DMS153 (cell line): ENCODE measurements at places on chromosomes 4 and X.

GRCh38 chrX:68894142-68894512, 65.3 kb downstream of the EFNB1 start:
- DNase-seq = no peak

DNA sequence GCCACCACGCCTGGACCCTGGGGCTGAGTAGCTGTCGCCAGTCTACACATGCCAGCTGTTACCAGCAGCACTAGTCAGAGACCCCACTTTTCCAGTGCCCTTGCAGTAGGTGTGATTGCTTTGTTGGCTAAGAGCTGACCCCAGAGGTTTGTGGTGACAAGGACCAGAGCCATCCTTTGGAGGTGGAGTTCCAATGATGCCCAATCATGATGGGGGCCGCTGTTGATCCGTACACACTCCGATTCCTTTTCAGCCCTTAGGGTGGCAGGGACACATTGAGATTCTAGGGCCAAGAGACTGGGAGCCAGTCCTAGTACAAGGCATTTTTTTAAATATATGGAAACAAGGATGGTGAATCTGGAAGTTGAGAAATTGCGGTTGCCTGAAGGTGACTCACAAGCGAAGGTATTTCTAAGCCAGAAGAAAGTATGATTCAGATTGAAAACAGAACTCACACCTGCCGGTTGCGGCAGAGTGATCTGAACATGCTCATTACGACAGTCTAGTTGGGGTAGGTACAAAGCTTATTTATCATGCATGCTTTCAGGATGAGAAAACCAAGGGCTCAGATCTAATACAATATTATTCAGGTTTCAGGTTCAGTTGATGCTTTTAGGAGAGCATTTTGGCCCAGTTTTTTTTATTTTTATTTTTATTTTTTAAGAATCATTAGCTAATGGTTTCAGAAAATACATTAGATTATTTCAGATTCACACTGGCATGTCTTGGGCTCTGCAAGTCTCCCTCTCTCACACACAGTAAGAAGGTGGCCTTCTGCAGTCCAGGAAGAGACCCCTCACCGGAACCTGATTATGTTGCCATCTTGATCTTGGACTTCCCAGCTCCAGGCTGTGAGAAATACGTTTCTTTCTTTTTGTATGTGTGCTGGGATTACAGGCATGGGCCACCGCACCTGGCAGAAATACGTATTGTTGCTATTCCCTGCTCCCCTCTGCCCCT, 43.4 kb downstream of the SHROOM2 start:
- DNase-seq = no peak

DNA sequence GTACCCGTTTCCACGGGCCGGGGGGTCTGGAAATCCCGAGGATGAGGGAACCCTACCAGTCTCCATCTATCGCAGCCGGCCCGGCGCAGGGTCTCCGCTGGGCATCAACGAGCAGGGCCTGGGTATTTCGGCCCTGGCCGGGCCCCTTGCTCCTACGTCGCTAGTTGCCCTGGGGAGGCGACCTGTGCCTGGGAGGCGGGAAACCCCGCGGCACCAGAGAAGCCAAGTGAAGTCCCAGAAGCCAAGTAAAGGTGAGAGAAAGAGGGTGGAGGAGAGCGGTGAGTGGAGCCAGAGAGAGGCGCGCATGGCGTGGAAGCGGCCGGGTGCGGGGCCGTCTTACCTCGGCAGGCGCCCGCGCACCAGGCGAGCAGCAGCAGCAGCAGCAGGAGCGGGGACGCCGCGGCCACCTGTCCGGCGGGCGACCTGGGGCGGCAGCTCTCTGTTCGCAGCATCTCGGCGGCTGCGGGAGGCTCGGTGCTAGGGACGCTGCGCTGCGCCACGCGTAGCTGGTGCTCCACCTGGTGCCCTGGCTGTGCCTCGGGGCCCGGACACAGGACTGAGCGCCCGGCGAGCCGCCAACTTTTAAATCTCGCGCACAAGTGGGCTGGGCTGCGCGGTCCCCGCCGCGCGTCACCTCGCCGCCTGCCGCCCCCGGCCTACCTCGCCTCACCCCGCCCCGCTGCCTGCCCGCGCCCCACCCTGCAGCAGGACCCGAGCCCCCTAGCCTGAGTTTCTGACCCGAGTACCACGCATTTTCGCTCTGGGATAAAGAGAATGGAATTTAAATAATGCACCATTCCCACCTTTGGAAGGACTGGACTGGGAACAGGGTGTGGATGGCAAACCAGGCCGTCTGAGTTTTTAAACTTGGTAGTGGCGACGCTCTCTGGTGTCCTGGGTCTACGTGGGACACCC, at the start of gene NMU:
Gene NMU (minus strand): TSS at position 558 of the 915 bp plus-strand sequence. CDS start 106 bp downstream, at position 452.
- DNase-seq = peak; percentile 58

- DNase-seq = peak; percentile 1
These were observed 97.8 kb downstream of the TMEM47 start for GRCh38 chrX:34559325-34559724.

GRCh38 chrX:16308773-16309172, 141.5 kb downstream of the MAGEB17 start:
- DNase-seq = no peak

GRCh38 chr4:81903212-81903611, 431.5 kb upstream of the RASGEF1B start:
- no peak for DNase-seq

DNA sequence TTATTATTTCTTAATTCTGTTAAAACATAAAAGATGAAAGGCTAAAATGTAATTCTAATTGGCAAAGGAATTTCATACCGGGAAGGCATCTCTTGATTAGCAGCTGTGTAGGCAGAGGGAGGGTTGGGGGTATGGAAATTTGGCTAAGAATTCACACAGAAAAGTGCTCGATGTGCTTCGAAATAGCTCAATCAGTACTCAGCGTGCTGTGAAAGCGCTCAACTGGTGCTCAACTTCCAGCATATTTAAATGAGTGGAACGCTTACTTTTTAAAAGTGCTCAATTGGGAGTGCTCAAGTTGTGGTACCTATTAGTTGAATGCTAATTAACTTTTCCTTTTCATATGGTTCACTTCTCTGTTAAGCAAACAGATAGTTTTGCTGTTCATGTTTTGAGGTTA, 695.9 kb upstream of the ATOH1 start:
- no peak for DNase-seq

GRCh38 chr4:140755774-140756318, 339 bp downstream of the TBC1D9 start:
- peak; percentile 22 for DNase-seq

DNA sequence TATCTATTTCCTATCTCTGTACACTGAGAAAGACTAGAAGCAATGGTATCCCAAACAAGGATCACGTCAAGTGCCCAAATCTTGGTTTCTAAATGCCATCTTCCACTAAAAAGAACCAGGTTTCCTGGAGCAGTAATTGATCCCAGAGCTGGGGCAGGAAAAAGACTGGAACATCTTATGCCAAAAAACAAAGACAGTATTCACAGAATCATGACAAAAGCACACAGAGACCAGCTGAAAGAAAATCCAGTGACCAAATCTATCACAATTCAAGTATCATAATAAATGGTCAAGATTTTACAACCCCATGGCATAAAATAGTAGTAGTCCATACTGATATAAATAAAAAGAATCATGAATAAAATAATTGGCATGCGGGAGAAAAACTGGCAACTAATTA, 44.9 kb downstream of the CENPC start:
- DNase-seq = no peak

DNA sequence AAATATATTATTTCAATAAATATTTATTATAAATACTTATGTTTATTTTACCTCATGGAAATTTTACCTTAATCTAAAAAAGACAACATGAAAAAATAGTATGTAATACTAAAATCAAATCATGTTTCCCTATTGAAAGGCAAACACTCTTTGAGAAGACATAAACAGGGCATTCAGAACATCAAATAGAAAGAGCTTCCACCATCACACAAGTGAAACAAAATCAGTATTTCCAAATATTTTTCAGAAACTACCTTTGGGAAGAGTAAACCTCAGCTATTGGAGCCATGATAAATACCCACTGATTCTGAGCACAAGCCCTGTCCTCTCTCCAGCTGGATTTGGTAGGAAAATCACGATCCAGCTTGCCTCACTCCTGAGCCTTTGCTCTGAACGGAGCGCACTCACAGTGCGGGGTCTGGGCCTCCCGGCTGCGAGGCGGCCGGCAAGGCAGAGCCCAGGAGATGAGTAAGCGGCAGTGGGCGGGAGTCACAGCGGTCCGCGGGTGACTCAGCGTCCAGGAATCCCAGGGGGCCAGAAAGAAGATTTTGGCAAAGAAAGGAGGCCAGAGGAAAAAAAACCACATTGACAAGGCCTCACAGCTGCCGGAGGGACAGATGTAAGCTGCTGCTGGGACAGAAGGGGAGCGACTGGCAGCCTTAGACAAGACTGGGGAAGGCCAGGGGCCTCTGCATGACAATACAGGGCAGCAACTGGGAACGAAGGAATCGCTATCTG, 14.7 kb upstream of the ANXA5 start:
- peak; percentile 4 for DNase-seq

- DNase-seq = no peak
These were observed 153.0 kb downstream of the SMIM20 start for GRCh38 chr4:26067035-26067434.

DNA sequence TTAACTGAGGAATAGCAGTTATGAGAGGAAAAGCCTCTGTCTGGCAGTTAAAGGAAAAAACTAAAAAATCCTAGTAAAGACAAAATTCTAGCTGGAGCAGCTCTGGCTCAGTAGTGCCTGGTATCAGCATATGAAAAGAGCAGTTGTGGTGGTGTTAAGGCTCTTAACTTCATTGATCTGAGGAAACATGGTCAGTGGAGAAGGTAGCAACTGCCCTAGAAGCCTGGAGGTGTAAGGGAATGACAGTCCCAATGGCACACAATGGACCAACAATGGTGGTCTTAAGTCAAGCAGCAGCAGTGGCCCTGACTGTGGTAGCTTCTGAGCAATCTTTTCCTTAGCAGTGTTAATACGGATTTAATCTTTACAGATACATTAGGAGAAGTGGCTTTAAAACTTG, 189.6 kb upstream of the POF1B start:
- DNase-seq = no peak

- DNase-seq = no peak
These were observed 181.0 kb upstream of the MAMLD1 start for GRCh38 chrX:150182161-150182560.

- DNase-seq = no peak
These were observed 64.1 kb downstream of the TMA16 start for GRCh38 chr4:163558539-163559044.

DNA sequence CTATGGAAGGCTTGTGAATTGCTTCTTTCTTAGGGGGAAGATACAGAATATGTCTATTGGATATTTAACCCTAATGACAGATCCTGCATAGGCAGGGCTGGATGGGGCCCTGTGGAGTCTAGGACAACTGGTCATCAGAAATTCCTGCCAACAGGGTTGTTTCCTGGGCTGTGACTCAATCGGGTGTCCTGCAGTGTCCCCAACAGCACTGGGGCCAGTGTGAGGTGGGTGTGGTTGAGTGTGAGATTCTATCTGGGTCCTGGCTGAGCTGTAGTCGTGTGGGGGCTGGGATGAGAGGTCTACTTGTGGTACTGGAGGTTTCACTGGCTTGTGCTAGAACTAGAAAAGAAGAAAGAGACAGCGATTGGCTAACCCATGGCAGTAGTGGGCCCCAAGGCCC, 87.3 kb upstream of the WDR1 start:
- DNase-seq = no peak

DNA sequence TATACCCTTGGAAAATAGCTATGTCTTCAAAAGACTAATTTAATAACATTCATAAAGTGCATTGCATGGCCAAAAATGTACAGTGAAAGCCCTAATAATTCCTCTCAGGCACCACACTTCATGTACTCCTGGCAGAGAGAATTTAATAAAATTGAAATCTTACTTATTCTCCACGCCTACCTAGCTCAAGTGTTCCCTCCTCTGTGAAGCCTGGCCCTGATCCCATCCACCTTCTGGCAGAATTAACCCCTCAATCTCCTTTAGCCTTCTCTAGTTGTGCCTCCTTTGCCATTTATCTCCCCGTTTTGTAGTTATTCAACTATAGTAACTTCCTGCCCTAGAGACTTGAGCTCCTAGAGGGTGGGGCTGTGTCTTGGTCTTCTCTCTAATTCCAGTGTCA, 26.7 kb downstream of the ACE2 start:
- DNase-seq = no peak

GRCh38 chr4:19298998-19299397, 952.7 kb upstream of the SLIT2 start:
- DNase-seq = no peak

GRCh38 chr4:44237643-44238042, 211.0 kb downstream of the KCTD8 start:
- DNase-seq = no peak

DNA sequence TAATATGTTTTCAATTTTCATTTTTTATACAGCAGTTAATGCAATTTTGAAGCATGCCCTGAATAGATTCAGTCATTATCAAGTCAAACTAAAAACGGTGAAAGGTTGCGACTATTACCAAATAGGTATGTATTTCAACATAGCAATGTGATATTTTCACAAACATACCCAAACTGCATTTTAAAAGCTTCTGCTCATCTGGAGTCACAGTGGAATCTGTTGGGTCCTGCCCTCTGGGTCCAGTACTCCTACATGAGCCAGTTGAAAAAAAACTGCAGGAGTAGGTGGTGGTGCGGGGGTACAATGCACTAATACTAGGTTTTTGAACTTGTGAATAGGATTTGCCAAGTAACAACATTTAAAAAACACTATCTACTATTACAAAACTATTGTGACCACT, 938 bp downstream of the GPR34 start:
- no peak for DNase-seq

DNA sequence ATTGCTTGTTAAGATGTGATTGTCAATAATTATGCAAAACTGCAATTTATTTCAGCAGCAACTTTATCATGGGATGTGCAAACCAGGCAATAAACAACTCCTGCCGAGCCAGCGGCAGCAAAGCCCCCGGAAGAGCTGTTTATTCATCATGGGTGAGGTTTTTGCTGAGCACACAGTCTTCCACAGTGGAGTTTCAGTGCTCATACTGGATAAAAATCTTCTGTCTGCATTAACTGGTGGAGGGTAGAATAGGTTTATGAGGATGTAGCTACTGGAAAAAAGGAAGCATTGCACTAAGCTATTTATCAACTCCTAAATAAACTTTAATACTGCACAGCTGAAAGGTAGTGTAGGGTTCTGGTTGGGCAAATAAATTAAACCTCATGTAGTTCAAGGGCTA, 557.4 kb upstream of the FTHL17 start:
- DNase-seq = no peak

GRCh38 chr4:185885075-185885474, 73.1 kb upstream of the SORBS2 start:
- DNase-seq = no peak

DNA sequence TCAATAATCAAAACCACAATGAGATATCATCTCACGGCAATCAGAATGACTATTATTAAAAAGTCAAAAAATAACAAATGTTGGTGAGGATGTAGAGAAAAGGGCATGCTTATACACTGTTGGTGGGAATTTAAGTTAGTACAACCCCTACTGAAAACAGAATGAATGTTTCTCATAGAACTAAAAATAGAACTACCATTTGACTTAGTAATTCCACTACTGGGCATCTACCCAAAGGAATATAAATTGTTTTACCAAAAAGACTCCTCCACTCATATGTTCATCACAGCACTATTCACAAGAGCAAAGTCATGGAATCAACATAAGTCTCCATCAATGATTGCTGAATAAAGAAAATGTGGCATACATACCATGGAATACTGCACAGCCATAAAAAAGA, 278.1 kb upstream of the ARSJ start:
- no peak for DNase-seq
